ENCODE measurements at places on chromosomes 3 and 15. TPM values are rescaled to one million over a fixed set of nuclear protein-coding genes. Genes with fewer than 3 reads are reported as not detected.

DNA sequence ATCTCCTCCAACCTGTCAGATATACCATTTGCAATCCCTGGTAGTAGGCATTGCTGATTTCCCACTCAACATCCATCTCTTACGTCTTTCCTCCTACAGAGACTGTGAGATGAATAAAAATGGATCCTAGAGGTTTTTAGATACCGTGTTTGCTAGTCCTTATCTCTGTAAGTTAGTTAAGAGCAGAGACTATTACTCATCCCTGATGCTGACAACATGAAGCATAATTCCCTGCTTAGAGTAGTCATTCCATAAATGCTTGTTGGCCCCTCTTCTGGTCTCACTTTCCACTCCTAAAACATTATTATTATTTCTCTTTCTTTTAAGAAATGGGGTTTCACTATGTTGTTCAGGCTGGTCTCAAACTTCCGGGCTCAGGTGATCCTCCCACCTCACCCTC is 136.2 kb downstream of the RTP4 start:
- no peaks in the 10 kb centered on the region for H3K4me1 ChIP-seq
- H3K4me3 ChIP-seq: no peak overlapping the region
- H3K27ac ChIP-seq: no peak overlapping the region
- DNase-seq: no peak
- no peaks in the 10 kb centered on the region for H3K36me3 ChIP-seq

Gene DCLK3
- total RNA-seq: 28.2 TPM

DNA sequence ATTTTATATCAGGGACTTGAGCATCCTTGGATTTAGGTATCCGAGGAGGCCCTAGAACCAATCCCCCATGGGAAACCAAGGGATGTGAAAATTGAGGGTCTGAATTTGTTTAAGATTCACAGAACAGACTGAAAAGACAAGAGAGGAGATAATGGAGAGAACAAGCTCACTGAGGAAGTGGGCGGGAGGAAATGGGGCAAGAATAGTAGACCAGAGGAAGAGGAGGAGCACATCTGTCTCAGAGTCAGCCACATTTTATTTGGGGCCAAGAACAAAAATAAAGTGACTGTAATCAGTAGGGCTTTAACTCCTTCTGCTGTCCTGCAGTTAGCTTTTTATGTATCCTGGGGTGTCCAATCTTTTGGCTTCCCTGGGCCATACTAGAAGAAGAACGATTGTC is 63.8 kb downstream of the BLM start:
- no peak for DNase-seq
- no peaks in the 10 kb centered on the region for H3K36me3 ChIP-seq
- no peaks in the 10 kb centered on the region for H3K27me3 ChIP-seq
- no peaks in the 10 kb centered on the region for H3K4me1 ChIP-seq
- H3K27ac ChIP-seq: no peak overlapping the region

- H3K27me3 ChIP-seq: peaks cover 37% of the 10 kb centered on the region
- no peaks in the 10 kb centered on the region for H3K36me3 ChIP-seq
- H3K27ac ChIP-seq: no peak within 1 kb of the TSS
- no peaks in the 10 kb centered on the region for H3K4me1 ChIP-seq
- no peak for DNase-seq
Measured at GRCh38 chr3:196210673-196211556, at the start of gene ZDHHC19. TSS of gene ZDHHC19 (minus strand) at chr3:196211400. CDS start at chr3:196211315, 85 bp downstream.

Gene CASR
- not detected for total RNA-seq

DNA sequence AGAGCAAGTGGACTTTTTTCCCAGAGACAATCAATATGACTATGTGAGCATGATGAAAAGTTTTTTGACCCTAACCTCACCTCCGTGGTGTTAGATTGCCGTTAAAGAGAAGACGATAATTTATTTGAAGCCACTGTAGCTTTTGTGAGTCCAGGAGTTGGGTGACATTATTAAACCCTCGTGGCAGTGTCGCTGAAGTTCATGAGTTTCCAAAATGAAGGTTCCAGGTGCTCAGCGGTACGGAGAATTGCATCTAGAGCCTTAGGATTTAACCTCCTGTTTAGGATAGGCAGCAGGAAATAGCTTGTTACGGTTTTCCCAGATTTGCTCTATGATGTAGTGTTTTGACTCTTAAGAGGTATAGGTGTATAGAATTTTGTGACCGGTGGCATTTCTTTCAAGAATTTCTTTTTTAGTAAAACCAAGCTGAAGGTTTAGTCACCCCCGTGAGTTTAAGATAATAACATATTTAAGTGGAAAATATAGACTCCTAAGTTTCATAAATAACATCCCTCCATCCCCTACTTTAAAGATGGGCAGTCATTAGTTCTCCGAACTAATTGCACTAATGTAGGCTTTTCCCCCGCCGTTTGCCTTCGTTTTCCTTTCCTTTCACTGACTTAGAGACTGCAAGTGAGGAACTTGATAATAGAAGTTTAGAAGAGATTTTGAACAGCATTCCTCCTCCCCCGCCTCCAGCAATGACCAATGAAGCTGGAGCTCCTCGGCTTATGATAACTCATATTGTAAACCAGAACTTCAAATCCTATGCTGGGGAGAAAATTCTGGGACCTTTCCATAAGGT is 2.0 kb downstream of the SMC4 start:
- peaks cover 4% of the 10 kb centered on the region for H3K27me3 ChIP-seq
- H3K36me3 ChIP-seq: no peaks in the 10 kb centered on the region
- peaks cover 34% of the 10 kb centered on the region for H3K4me1 ChIP-seq
- no peak overlapping the region for H3K4me3 ChIP-seq

Gene NOX5
- total RNA-seq: 2.7 TPM

DNA sequence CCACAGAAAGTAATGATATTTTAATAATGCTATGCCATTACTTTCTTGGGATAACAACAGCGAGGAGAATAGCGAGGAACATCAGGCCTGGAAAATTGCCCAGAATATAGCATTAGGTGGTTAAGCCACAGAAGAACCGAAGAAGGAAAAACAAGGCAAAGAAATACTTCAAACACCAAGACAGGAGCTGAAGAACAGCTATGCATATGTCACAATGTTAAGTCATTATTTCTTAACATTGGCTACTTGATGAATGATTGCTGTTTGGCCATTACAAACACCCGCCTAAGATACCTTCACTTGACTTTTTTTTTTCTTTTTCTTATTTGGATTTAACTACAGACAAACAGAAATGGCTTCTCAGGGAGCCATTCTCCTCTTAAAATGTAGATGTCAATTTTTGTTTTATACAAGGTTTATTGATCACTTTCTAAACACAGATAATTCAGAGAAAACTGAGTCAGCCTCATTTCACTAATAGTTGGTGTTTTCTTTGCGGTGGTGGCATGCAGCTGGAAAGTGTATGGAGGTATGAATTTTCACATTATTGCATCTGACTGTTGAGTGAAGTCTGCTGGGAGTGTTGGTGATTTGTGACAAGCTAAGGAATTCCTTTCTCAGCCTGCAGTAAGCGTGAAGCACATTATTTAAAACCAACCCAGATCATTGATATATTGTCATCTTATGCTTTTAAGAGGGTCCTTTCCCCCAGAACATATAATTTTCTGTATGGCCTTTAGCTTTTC is 705.7 kb upstream of the NR2F2 start:
- H3K4me3 ChIP-seq: no peak overlapping the region
- H3K36me3 ChIP-seq: no peaks in the 10 kb centered on the region

GRCh38 chr3:48058091-48058490 is 41.9 kb upstream of the MAP4 start:
- no peaks in the 10 kb centered on the region for H3K27me3 ChIP-seq
- peak overlapping the region; percentile 34 for H3K27ac ChIP-seq
- no peak overlapping the region for H3K4me3 ChIP-seq
- DNase-seq: no peak
- peaks cover 34% of the 10 kb centered on the region for H3K4me1 ChIP-seq

DNA sequence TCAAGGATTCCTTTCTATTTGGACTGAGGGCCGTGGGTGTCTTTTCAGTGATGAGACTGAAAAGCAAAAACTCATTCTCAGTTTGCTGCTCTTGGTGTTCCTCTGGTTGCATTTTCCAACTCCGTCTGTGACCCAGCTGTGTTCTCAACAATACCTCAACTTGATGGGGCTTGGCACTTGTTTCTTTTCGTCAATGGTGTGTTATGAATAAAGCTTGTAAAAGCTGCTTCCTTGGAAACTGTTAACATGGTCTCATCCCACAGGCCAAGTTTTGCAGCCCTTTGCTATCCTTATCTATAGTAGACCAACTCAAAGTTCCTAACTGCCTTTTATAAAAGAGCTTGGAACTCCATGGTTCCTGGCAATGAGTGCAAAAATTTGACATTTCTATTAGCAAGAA is 142.5 kb upstream of the UBE2E1 start:
- H3K36me3 ChIP-seq: no peaks in the 10 kb centered on the region
- H3K4me3 ChIP-seq: no peak overlapping the region
- no peaks in the 10 kb centered on the region for H3K27me3 ChIP-seq
- no peak for DNase-seq
- peaks cover 23% of the 10 kb centered on the region for H3K4me1 ChIP-seq

Gene CLN6
- 12.7 TPM for total RNA-seq

Gene IL17RE
- 0.59 TPM for total RNA-seq

Gene KLHL6
- total RNA-seq: 2.1 TPM

Gene DMXL2
- total RNA-seq: 48.3 TPM

GRCh38 chr3:48432411-48433371 is 2.8 kb upstream of the PLXNB1 start:
- H3K4me3 ChIP-seq: peak overlapping the region; percentile 40
- H3K27me3 ChIP-seq: no peaks in the 10 kb centered on the region
- peaks cover 17% of the 10 kb centered on the region for H3K36me3 ChIP-seq
- H3K4me1 ChIP-seq: no peaks in the 10 kb centered on the region
- H3K27ac ChIP-seq: peak overlapping the region; percentile 87

DNA sequence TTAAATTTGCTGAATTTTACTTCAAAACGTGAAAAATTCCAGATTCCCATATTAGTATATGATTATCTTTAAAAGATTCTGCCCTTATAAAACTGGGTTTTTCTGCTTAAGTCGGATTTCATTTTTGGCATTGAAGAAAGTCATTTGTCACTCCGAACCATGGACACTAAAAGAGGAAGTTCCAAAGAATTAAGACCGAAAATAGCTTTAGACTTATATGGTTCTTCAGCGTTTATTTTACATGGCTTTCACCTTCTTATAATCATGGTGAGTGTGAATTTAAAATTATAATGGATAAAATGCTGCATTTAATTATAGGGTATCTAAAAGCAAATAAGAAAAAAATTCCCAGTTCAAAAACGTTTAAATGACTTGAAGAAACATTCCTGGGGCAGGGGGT is 1.0 kb downstream of the C3orf38 start:
- H3K36me3 ChIP-seq: no peaks in the 10 kb centered on the region
- H3K4me1 ChIP-seq: no peaks in the 10 kb centered on the region
- DNase-seq: no peak
- H3K27ac ChIP-seq: no peak overlapping the region
- peak overlapping the region; percentile 90 for H3K4me3 ChIP-seq
- no peaks in the 10 kb centered on the region for H3K27me3 ChIP-seq

Gene GHSR
- not detected for total RNA-seq

Gene SLC9C1
- not detected for total RNA-seq

DNA sequence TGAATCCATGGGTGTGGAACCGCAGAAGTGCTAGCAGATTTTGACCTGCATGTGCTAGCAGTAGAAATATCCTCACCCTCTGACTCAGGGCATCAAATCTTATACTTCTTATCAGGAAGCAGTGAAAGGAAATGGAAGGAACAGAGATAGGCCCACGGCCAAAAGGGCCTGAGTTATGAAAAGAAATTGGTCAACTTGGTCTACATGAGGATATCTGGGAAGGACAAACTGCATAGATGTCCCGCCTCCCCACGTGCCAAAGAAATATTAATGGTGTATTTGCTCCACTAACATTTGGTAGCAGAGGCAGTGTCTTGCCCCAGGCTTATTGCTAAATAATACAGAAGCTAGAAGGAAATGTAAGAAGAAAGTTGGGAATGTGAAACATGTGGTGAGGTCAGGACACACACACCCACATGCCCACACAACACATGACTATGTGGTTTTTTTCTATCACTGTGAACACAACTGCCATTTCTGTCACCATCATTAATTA is 93.6 kb upstream of the COL8A1 start:
- no peak overlapping the region for H3K4me3 ChIP-seq
- H3K36me3 ChIP-seq: no peaks in the 10 kb centered on the region
- no peak overlapping the region for H3K27ac ChIP-seq
- DNase-seq: peak; percentile 20

GRCh38 chr3:31043184-31043819 is 148.8 kb upstream of the GADL1 start:
- DNase-seq: no peak
- H3K27me3 ChIP-seq: no peaks in the 10 kb centered on the region
- H3K4me3 ChIP-seq: no peak overlapping the region
- H3K36me3 ChIP-seq: no peaks in the 10 kb centered on the region
- H3K4me1 ChIP-seq: no peaks in the 10 kb centered on the region

DNA sequence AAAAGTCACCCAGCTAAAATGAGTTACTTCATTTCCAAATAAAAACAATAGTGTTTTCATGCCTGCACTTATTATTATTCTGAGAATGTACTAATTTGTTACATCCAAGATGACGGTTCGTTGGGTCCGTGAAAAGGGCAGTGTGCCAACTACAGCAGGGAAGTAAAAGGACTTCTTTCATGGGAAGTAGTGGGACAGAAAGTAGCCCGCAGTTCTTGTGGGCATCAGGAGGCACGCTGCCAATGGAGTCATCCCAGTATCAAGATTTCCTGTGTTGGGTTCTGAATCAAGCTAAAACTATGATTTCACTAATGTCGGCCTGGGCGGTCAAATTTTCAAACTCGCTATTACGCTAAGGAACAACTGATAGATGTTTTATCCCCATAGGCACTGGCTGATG is 254.5 kb upstream of the SOX2 start:
- H3K27ac ChIP-seq: peak overlapping the region; percentile 63
- H3K4me1 ChIP-seq: no peaks in the 10 kb centered on the region
- no peak overlapping the region for H3K4me3 ChIP-seq
- no peak for DNase-seq
- H3K36me3 ChIP-seq: no peaks in the 10 kb centered on the region

Gene ECE2
- not detected for total RNA-seq

Measured in tibial nerve (tissue), 4 donors.